ENCODE measurements at places on chromosomes 11 and 22.
A peak's percentile ranks its signal among the peaks of the same experiment; 100 is the strongest.

DNA sequence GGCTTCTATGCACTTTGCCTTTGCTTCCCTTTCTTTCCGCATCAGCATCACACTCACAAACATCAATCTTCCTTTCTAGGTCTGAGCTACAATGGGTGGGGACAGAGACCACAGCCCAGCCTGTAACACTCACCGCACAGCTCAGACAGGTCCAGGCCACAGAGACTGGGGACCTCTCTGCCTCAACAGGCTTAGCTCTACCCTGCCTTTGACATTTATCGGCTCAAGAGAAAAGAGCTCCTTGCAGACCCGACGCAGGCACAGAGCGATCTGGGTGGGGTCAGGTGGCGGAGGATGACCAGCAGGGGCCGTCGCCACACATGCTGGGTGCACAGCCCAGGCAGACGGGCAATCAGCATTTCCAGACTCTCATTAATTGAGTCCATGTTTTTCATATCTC, 837.3 kb downstream of the TBC1D22A start:
- no peak for DNase-seq

DNA sequence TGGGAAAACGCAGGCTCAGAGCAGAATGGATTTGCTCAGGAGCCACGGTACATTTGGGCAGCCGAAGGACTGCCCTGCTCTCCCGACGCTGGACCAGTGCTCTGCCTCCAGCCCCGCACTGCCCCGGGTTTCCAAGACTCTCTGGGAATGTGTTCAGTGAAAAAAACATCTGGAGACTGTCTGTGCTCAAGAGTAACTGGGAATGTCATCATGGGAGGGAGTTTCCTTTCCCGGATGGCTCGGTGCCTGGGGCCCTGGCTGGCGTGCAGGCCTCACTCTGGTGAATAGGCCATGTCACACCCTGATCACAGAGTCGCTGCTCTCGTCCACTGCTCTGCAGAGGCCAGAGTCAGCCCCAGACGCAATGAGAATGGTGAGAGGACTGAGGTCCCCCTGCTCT, 9.8 kb upstream of the APOL6 start:
- DNase-seq = no peak

GRCh38 chr11:119878990-119879389, 150.0 kb upstream of the NECTIN1 start:
- DNase-seq = no peak

GRCh38 chr11:13090228-13090708, 81.2 kb downstream of the RASSF10 start:
- DNase-seq = no peak

DNA sequence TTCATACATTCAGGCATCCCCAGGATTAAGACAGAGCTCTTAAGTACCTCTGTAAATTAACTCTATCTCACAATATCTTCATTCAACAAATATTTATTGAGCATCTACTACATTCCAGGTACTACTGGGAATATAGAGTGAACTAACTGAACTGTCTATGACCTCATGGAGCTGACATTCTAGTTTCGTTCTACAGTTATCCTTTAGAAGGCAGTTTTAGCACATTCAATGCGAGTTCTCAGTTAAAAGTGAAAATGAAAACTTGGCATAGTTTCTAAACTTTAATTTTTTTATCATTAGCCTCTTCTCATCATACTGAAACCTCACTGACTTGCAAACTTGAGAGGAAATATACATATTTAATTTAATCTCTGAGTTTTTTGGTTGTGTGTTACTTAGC, 10.7 kb upstream of the MS4A6E start:
- DNase-seq = no peak

DNA sequence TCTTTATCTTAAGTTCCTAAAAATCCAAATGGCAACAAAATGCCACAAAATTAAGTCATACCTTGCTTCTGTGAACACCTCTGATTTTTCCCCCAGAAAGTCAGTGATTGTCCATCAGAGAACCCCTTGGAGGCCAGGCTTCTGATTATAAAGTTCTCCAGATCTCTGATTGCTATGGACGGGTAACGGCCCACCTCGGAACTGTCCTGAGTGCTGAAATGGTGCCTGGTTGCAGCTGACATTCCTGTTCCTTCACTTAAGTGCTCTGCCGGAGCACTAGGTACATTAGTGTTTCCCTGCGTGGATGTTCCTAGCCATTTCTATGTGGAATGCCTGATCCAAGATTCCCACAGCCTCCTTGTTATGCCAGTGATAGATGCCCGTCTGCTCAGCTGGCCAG, 85.0 kb downstream of the CHST1 start:
- no peak for DNase-seq

- no peak for DNase-seq
Observed at GRCh38 chr22:45529971-45530575, 27.4 kb downstream of the FBLN1 start.

GRCh38 chr11:99814021-99814420, 793.3 kb downstream of the CNTN5 start:
- DNase-seq = no peak

- no peak for DNase-seq
Observed at GRCh38 chr11:1656061-1656441, 26.5 kb downstream of the KRTAP5-5 start.

GRCh38 chr11:112610494-112610893, 349.8 kb upstream of the PLET1 start:
- DNase-seq = no peak

DNA sequence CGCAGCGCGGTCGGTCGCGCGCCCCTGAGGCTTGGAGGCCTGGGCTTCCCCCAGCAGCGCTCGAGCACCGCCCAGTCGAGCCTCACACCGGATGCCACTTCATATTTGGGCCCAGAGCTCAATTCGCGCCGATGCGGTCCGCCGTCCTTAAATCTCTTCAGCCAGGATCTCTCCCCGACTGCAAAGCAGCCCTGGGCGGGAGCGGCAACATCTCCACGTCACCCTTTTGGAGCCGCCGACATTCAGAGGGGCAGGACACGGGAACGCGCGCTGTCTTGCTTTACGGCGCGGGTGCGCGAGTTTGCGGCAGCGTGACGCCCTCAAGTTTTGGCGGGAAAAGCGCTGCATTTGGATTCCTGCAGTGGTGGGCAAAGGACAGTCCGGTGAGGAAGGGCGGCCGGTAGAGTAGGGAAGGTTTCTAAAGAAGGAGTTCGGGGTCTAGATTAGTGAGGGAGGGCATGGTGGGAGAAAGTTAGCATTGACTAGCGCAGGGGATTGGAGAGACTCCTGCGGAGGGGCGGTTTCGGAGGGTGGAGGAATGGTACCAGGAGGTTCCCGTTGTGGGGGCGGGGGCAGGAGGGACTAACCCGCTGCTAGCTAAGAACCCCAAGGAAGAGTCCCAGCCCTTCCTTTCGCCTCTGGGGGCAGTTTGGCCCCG, 796 bp downstream of the CHEK1 start:
- DNase-seq = peak; percentile 85

- no peak for DNase-seq
Observed at GRCh38 chr11:110032259-110032658, 60.9 kb upstream of the ZC3H12C start.

GRCh38 chr11:7543302-7543701, 29.5 kb downstream of the PPFIBP2 start:
- DNase-seq = no peak

- no peak for DNase-seq
Observed at GRCh38 chr22:29821291-29822016, 16.6 kb downstream of the ASCC2 start.
